ENCODE measurements at places on chromosomes 16 and 17.

- DNase-seq, result no peak
These were observed 5.3 kb downstream of the MT2A start for GRCh38 chr16:56613706-56614105.

- peak; percentile 64 for DNase-seq
These were observed 46.3 kb downstream of the SNX11 start for GRCh38 chr17:48153691-48154358.

DNA sequence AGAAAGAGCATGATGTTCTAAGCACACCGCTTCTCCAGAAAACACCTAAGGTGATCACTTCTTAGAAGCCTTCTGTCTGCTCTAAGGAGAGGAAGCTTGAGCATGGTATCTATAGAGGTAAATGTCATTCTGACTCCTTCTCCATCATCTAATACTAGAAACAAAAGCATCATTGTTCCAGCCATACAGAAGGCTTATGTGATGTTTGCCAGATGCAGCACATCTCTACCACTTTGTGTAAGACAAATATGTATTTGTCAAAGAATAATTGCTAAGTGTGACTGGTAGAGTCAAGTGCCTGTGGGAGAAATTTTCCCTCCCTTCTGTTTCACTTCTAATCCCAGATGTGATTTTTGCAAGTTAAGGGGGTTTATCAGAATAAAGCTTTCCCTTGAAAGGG lies 217.1 kb downstream of the HS3ST3A1 start:
- no peak for DNase-seq

DNA sequence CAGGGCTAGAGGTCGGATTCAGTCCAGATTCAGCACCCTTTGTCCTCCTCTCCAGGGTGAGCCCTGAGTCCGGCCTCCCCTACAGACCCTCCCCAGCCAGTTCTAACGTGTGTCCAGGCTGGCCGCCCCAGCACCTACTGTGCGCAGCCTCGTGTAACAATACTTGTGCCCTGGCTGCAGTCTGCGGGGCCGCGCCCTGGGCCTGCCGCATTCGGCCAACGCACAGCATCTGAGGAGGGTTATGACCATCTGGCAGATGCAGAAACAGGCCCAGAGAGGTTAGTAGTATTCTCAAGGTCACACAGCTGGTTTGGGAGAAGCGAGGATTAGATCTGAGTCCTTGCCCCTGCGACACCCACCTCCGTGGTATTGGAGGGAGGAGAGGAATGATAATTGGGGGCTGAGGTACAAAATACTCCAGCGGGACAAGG lies 968 bp downstream of the RIPOR1 start:
- DNase-seq, result no peak

DNA sequence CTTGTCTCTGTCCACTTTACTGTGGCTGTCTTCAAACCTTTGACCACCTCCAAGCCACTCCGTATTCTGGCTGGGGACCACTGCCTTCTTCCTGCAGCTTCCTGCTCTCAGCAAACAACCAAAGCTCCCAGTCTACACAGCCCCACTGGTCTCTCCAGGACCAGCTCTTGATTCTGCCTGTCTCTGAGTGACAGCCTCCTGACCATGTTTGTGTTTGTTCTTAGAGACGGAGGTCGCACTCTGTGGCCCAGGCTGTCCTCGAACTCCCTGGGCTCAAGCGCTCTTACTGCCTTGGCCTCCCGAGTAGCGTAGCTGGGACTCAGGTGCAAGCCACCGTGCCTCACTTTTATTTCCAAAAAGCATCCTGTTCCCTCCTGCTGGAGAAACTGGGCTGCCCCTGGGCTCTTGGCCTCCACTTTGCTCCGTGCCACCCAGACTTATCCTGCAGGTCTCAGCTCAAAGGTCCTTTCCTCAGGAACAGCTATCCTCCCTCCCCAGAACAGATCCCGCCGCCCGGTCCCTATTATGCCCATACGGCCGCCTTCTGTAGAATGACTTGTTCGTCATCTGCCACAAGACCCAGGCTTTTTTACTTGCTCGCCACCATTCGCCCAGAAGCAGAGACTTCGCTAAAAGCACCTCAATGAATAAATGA lies 9.1 kb downstream of the MNT start:
- DNase-seq, result no peak

- no peak for DNase-seq
These were observed 98.8 kb downstream of the WWOX start for GRCh38 chr16:78198288-78198687.

- no peak for DNase-seq
These were observed 22.1 kb downstream of the RAI1 start for GRCh38 chr17:17703140-17703919.

DNA sequence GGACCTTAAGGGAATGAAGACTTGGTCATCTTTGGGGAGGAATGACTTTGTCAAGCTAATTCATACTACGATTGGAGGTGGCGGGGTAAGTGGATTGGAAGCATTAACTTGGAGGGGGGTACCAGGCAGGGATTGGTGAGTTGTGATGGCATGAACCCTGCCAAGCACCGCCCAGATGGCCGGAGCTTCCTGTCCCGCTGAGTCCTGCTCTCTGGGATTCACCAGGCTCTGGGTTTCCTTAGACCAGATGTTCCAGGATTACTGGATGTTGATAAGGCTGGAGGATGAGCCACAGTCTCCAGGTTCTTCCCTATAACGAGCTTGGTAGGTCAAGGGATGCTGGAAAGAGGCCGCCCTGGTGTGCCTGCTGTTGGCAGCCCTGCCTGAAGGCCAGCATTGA lies 154.9 kb downstream of the SDK2 start:
- DNase-seq, result no peak

DNA sequence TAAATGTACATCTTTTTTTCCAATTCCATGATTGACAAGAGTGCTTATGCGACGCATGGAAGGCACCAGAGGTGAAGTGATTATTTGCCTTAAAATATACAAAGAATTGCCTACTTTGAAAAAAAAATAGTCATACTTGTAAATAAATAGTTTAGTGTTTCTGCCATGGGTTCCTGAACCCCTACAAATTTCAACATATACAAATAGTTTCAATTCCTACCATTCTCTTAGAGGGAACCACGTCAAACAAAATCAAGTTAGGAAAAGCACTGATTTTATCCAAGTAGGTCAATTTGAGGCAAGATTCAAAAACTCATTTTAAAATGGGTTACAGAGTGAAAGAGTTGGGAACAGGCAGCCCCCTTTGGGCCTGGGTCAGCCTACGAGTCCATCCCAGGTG lies 11.7 kb downstream of the CMTM3 start:
- no peak for DNase-seq

- DNase-seq, result no peak
These were observed 9.6 kb upstream of the BCAR1 start for GRCh38 chr16:75260851-75261589.

DNA sequence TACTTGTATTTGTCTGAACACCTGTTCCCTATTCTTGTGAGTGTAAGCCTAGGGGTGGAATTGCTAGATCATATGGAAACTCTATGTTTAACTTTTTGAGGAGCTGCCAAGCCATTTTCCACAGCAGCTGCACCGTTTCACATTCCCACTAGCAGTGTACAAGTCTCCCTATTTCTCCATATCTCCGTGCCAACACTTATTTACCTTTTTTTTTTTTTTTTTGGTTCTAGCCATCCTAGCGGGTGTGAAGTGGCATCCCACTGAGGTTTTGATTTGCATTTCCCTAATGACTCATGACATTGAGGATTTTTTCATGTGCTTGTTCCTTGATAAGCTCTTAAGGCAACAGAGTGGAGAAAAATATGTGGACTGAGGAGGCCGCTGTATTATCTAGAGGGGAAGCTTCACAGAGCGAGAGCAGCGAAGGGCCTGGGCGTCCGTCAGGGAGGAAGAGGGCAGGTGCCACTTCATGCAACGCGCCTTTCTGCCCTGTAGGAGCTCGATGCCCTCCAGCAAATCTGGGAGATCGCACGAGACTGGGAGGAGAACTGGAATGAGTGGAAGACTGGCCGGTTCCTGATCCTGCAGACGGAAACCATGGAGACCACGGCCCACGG lies 50.0 kb downstream of the DNAH2 start:
- no peak for DNase-seq

DNA sequence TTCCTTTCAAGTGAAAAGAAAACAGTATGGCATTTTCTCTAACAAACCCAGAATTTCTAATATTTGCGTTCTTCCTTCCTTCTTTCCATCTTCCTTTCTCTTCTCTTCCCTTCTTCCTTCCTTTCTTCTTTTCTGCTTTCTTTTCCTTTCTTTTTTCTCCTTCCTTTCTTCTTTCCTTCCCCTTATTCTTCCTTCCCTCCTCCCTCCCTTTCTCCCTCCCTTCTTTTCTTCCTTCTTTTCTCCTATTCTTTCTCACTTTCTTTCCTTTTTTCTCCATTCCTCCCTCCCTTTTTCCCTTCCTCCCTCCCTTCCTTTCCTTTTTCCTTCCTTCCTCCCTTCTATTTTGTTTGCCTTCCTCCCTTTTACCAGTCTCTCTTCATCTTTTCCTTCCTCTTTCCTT lies 194.8 kb downstream of the SHCBP1 start:
- DNase-seq, result no peak

- DNase-seq, result no peak
These were observed 30.7 kb downstream of the CIITA start for GRCh38 chr16:10907757-10908045.

- DNase-seq, result no peak
These were observed 8.6 kb upstream of the VAC14 start for GRCh38 chr16:70809392-70810060.

GRCh38 chr16:6510261-6510660 lies 822.4 kb upstream of the RBFOX1 start:
- no peak for DNase-seq

- DNase-seq, result no peak
These were observed 50.4 kb upstream of the CIBAR2 start for GRCh38 chr16:85162478-85163277.

DNA sequence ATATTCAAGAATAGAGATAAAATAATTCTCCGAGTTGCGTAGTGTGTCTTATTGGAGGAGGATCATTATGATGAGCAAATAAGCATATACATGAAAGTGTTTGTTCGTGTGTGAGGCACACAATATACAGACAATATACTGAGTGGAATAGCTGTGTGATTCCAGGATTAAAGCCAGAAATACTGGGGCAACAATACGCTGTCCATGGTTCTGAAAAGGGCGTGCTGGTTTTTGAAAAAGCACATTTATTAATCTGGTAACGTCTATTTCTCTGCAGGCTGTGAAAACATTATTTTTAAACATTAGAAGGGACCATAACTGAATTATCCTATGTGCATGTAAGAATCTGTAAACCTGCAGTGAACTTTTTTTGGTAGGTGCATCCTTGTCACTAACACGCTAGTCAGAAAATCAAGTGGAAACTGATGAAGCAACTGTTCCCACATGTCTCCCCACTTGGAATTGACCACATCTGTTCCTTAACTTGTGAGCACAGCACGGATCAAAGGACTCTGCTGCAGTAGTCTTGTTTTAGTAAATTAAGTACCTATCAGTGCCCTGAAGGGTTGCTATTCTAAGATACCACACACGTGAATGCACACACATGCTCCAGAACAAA lies 346.0 kb downstream of the GRIN2A start:
- DNase-seq, result peak; percentile 11

DNA sequence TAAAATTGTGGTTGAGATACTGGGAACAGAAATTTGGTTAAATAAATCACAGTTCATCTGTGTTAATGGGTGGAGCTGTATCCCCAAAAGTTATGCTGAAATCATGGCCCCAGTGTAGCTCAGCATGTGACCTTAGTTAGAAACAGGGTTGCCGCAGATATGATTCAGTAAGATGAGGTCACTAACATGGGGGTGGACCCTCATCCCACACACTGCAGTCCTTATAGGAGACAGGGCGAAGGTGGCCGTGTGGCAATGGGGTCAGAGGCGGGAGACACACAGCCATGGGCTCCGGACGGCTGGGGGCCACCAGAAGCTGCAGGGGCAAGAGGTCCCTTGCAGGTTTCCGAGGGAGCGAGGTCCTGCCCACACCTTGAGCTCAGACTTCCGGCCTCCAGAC lies 10.7 kb downstream of the GALNS start:
- DNase-seq, result no peak

DNA sequence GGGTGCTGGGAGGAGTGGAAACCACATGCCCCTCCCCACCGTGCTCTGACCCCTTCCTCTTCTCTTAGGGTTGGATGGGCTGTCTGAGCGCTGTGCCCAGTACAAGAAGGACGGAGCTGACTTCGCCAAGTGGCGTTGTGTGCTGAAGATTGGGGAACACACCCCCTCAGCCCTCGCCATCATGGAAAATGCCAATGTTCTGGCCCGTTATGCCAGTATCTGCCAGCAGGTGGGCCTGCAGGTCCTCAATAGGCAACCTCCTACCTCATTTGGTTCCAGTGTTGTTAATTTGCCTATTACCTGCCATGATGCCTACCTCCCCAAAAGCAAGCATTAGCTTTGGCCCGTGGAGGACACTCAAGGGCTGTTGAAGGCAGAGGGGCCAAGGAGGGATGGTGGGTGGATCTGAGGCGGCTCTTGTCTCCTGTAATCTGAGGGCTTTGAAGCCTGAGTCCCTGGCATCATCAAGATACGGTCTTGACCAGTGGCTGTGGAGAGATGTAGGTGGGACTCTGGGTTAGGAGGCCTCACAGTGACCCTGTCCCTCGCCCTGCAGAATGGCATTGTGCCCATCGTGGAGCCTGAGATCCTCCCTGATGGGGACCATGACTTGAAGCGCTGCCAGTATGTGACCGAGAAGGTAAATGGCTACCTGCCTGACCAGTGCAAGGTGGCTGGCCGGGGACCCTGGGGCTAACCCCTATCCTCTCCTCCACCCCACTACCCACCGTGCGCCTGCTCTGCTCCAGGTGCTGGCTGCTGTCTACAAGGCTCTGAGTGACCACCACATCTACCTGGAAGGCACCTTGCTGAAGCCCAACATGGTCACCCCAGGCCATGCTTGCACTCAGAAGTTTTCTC lies 3.4 kb downstream of the ALDOA start:
- DNase-seq, result peak; percentile 57

DNA sequence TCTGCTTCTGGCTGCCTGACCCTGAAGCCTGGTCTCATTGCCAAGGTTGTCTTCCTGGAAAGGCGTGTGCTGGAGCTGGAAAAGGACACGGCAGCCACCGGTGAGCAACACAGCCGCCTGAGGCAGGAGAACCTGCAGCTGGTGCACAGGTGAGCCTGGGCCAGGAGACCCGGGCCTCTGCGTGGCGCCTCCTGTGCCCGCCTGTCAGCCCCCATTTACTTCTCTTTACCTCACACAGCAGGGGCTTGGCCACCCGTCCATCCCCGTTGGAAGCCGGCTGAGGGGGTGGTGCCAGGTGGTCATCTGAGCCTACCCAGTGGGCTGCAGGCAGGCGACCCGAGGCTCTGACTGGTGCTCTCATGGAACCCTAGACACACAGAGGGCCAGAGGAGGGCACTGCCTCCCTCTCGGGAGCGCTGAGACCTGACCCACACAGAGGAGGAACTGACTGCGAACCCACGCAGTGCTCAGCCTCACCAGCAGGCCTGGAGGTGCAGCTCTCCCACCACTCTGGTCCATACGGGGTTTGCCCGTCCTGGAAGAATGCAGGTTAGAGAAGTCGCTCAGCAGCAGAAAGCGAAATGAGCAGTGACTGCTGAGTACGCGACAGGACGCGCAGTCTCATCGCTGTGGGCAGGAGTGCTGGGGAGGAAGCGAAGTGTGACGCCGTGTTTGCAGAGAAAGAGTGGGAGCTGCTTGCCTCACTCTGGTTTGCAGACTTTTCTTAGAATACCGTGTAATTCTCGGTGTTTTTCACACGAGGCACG lies 21.9 kb upstream of the CAPN15 start:
- no peak for DNase-seq

- DNase-seq, result no peak
These were observed 13.3 kb upstream of the MRC2 start for GRCh38 chr17:62614142-62614541.

Data from KBM-7 (cell line).